ENCODE measurements at places on chromosomes 11 and 22.

DNA sequence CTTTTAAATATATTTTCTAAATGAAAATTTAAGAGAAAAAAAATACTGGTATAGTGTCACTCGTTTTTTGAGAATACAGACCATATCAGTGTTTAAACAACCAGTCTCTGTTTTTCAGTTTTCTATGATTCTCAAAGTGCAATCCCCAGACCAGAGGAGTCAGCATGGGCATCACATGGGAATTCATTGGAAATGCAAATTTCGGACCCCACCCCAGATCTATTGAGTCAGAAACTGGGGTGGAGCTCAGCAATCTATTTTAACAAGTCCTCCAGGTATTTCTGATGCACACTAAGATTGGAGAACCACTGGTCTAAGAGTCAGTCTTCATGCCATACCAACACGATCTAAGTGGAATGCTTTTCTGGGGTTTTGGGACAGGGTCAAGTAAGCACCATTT is 66.1 kb downstream of the FAR1 start:
- no peak for DNase-seq

DNA sequence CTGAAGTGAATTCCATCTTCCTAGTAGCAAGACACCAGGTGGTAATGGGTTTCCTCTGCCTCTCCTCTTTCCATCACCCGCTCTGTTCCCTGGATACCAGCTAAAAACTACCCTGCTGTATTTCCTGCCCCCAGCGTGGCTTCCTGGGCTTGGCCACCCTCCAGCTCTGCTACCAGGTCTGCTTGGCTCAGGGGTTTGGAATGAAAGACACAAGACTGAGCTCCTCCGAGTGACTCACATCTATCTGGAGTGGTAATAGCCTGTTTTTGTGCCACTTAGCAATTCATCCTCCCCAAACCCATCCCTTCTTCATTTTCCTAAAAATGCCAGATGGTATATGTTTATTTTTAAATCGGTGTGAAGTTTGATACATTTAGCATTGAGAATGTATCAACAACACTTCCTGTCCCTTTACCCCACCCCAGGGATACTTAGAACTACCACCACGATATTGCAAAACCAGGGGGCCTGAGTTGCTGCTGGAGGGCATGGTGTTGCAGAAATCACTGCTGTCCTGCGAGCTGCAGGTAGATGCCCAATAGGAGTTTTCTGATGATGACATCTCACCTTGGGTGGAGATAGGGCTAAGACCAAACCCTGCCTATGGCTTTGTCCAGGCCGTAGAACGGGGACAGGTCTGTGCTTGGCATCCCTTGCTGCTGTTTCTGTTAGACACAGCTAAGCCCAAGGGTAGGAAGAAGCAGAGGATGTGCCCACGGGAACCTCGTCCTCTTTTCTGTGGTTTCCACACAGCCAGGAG is 7.5 kb upstream of the MICAL3 start:
- DNase-seq = no peak

GRCh38 chr11:134047586-134047999 is 21.3 kb upstream of the JAM3 start:
- peak; percentile 17 for DNase-seq

- peak; percentile 44 for DNase-seq
These were observed 72.4 kb upstream of the FAT3 start for GRCh38 chr11:92152245-92152644.

- no peak for DNase-seq
These were observed 12.6 kb downstream of the CD5 start for GRCh38 chr11:61114913-61115312.

- DNase-seq = no peak
These were observed 10.0 kb downstream of the PVALB start for GRCh38 chr22:36806835-36807234.

- DNase-seq = no peak
These were observed 214.6 kb downstream of the DSCAML1 start for GRCh38 chr11:117582433-117582832.

GRCh38 chr11:2151500-2152257 is 9.3 kb downstream of the INS start:
- peak; percentile 92 for DNase-seq

- peak; percentile 47 for DNase-seq
These were observed 94.8 kb upstream of the FAT3 start for GRCh38 chr11:92129811-92130210.

- no peak for DNase-seq
These were observed 56.7 kb downstream of the BTG4 start for GRCh38 chr11:111455291-111456085.

DNA sequence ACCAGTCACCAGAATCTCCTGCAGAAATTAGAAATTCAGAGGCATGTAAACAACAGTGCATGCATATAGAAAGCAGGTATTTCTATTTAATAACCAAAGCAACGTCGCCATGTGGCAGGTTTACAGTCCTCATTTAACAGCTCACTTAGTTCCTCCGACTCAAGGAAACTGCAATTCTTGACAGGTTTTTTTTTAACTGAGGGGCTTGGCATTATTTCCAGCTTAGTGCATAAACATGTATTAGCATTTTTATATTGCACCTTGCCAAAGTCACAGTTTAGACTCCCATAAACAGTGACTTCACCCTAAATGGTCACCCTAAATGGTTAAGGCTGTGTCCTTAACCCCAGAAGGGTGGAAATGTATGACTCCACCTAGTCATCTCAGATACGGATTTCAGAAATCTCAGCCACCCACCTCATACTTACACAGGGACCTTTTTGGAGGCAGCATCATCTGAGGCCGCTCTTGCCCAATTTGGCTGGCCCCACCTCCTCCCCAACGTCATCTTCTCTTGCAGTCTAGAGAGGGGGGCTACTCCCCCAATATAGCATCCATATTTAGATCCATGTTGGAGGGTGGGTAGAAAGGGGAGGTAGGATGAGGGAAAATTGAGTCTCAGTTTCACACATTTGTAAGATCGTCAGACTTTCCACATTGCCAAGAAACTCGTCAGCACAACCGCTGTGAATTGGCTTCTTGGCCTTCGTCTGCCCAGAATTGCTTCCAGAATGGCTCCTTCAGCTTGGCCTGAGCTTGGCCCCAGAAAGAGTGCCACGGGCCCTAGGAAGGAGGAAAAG is 31.8 kb upstream of the SLC35C1 start:
- DNase-seq = no peak

- peak; percentile 90 for DNase-seq
These were observed 11.9 kb upstream of the NRIP3 start for GRCh38 chr11:9015677-9016076.

GRCh38 chr11:132200353-132200936 is 830.0 kb downstream of the NTM start:
- DNase-seq = no peak

DNA sequence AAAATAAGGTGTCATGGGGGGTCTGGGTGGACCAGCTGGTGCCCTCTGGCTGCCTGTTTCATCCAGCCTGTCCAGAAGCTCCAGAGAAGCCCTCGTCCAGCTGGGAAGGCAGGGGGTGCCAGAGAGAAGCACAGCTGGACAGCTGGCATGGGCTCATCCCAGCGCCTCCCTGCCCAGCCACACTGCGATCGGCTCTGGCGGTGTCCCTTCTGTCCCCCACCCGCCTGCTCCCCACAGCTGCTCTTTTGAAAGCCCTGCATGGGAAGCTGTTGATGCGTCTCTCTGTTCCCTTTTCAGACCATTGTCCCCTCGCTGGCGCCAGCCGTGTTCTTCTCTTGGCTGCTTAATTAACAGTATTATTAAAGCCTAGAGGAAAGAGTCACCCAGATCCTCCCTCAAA is 86.5 kb downstream of the MN1 start:
- no peak for DNase-seq

DNA sequence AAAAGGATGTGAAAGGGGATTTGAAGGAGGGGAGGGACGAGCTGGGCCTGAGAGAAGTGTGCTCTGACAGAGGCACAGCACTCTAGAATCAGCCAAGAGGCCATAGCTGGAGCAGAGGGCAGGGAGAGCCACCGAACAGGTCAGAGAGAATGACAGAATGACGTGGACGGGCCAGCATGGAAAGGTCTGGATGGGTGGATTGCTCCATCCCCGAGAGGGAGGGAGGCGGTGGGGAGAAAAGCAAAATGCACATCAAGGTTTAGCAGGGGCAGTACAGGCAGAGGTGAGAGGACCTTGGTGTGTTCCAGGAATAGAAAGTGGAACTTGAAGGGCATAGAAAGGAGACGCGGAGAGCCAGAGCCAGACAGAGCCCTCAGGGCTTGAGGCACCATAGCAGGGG is 6.9 kb downstream of the PMM1 start:
- DNase-seq = no peak

GRCh38 chr22:43298062-43298801 is 44.9 kb downstream of the SCUBE1 start:
- no peak for DNase-seq

DNA sequence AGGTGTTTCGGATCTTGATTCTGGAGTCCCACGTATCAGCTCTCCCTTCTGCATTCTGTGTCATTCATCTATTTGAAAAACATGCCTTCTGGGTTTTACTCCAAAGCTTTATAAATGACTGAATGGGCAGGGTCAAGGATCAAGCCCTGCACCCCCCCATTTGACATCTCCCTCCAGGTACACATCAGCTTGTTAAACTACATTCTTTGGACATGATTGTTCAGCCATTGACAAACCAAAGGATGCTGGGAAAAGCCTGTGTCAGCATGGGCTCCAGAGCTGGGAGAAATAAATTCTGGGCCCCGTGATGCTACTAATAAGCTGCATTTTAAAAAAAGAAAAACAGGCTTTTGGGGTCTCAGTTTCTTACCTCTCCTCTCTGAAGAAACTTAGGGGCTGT is 103.7 kb downstream of the DSCAML1 start:
- no peak for DNase-seq

DNA sequence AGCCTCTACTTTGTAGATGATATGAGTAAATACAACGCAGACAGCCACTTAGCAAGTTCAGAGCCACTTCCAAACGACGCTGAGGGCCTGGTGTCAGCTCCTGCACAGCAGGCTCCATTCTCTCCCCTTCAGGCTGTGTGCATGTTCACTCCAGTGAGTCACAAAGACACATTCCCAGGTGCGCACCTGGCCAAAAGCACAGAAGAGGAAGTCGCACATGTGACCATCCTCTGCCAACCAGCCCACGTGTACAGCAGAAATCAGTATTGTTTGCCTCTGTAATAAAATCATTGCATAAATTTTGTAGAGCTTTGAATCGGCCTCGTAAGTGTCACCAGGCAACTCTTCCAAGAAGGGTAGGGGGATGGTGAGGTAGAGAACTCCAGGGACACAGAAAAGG is 19.5 kb upstream of the TPH1 start:
- DNase-seq = peak; percentile 98
